Stimulated activated CD4-positive, alpha-beta T cell treated with anti-CD3 and anti-CD28 coated beads, Interleukin-1b, Interleukin-23, amount 100 ng/mL, for 48 hours (primary cell): ENCODE measurements at places on chromosomes 3 and 15.

- DNase-seq, result no peak
Observed at GRCh38 chr3:49164983-49165720, 979 bp downstream of the CCDC71 start.

- DNase-seq, result no peak
Observed at GRCh38 chr3:2656806-2657777, 453.1 kb downstream of the IL5RA start.

GRCh38 chr3:113659996-113660395 lies 36.4 kb downstream of the USF3 start:
- no peak for DNase-seq

- DNase-seq, result no peak
Observed at GRCh38 chr15:35198197-35198596, 113.1 kb upstream of the NANOGP8 start.

GRCh38 chr15:99102332-99103235 lies 2.3 kb upstream of the SYNM start:
- no peak for DNase-seq

DNA sequence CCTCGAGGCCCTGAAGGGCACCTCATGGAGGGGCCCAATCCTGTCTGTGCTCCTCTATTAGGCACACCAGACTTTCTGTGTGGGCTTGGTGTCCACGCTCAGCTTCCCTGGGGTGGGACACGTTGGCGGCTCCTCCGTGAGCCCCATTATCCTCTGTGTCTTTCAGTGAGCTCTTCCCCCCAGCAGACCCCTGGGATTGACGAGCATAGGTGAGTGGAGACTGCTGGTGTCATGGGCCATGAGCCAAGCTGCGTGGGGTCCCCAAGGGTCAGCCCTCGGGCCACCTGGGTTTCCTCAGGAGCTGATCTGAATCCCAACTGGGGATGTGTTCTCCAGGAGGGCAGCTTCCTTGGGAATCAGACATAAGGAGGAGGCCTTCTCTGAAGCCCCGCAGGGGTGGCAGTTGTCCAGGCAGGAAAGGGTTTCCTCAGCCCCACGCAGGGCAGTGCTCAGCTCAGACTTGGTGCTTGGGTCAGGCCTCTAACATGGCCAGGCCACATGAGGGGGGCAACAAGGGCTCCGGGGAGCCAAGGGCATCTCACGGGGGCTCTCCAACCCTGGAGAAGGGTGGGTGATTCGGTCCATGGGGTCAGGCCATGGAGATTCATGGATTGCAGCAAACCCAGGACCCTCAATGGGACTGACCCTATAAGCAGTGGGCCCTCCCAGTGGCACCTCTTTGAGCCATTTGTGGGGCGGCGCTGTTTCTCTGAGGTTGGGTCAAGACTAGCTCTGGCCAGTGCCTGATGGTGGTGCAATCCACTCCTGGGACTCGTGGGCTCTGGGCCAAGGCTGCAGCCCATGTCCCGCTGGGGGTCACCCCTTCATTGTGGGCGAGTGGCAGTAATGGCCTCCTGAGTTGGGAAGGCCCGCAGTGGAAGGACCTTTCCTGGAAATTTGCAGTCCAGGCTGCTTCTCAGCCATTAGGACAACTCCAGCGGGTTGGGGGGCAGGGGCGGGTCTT lies 222.5 kb downstream of the SNRPN start:
- no peak for DNase-seq
